Activated T-helper 1 cell treated with anti-CD3 and anti-CD28 coated beads, Interleukin-2, amount 50 U/mL, for 16 hours (primary cell): ENCODE measurements at places on chromosomes 2 and 18.

DNA sequence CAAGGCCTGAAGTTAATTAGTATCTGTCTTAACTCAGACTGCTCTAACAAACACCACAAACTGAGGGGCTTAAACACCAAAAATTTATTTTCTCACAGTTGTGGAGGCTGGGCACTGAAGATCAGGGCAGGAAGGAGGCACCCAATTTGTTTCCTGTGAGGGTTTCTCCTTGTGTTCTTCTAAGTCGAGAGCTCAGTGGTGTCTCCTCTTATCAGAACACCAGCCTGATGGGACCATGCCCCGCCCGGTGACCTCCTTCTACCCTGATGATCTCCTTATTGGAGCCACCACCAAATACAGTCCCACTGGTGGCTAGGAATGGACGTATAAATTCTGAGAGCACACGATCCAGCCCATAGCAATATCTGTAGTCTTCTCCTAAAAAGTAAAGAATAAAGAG lies 20.5 kb downstream of the TMEM18 start:
- no peak for DNase-seq

DNA sequence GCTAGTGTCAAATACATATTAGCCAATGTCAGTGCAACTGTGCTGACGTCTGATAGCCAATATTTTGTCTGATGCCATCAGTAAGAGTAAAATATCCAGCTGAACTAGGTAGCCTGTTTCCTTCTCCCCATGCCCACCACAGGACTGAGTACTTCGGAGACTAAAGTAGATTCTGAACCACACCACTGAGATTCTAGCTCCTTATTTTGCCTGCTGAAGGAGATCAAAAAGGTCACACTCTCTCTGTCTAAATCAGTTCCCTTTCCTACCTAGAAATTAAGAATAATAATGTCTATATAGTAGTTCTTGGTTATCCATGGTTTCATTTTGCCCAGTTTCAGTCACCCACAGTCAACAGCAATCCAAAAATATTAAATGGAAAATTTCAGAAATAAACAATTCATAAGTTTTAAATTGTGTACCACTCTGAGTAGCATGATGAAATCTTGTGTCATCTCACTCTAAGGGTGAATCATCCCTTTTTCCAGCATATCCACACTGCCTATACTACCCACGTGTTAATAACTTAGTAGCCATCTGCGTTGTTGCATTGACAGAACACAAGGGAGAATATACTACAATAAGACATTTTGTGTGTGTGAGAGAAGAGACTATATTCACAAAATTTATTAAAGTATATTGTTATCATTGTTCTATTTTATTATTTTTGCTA lies 1043.3 kb upstream of the PIK3C3 start:
- no peak for DNase-seq

DNA sequence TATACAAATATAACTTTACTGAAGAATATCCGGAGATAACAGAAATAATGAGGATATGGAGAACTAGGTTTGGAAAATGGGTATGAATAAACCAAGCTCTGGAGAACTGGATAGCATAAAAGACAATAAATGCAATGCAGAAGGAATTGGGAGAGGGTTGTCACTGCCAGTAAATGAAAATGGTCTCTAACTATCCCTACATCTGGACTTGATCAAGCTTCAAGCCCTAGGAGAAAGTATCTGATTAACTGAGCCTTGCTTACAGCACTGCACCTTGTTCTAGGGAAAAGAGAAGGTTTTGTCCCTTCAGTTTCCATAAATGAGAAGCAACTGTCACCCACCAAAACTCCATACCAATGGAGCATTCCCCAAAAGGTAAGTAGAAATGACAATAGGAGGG lies 514.6 kb upstream of the ZEB2 start:
- no peak for DNase-seq

- no peak for DNase-seq
Measured at GRCh38 chr2:138018866-138019688, 54.8 kb downstream of the HNMT start.

DNA sequence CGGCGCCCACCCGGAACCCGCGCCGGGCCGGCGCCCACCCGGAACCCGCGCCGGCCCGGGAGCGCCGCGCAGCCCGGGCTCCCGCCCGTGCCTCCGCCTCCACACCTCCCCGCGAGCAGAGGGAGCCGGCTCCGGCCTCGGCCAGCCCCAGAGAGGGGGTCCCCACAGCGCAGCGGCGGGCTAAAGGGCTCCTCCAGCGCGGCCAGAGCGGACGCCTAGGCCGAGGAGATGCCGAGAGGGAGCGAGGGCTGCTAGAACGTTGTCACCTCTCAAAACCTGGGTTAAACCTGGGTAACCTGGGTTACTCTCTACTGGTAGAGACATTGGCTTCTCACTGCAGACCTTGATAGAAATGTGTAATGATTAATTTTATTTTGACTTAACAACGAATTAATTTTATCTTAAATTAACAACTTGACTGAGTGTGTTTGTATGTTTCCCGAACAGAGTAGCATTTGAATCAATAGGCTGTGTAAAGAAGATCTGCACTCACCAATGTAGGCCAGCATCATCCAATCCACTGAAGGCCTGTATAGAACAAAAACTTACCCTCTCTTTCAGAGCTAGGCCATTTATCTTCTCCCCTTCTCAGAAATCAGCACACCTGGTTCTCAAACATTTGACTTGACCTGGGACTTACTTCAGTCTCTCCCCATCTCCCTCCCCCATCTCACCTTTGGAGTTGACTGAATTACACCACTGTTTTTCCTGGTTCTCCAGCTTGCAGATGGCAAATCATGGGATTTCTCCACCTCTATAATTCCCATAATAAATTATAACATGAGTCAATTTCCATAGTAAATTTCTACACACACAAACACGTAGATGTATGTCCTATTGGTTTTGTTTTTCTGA lies 242.7 kb downstream of the ASXL3 start:
- no peak for DNase-seq

DNA sequence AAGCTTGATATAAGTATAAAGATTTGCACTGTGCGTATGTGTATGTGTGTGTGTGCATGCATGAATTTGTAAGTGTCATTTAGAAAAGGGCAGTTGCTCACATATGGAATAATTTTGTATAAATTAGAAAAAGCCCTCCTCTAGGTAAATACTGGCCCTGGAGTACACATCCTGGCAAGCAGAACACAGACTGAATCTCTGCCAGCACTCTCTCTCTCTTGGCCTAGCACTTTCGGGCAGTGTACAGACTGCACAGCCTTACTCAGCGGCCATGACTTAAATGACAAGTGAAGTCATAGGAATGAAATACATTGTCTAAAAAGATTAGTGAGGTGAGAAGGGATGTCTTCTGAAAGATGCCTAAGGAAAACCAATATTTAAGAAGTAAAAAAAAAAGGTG lies 214.1 kb downstream of the RDH14 start:
- no peak for DNase-seq

GRCh38 chr2:112157472-112157871 lies 19.3 kb downstream of the FBLN7 start:
- DNase-seq, result no peak

DNA sequence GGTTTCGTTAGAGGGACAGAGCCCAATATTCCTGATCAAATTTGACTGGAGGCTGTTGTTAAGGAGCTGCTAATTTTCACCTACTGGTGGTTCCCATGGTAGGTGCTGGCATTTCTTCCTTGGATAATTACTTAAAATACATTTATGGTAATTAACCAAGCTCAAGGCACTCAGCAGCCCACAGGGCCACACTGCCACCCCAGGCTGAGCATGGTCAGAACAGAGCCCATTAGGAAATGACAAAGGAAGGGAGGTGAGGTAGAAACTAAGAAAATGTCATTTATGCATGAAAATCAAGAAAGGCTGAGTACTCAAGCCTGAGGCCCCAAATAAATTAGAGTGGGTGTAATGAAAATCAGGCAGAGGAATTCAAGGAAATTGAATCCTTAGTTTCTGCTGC lies 510.2 kb upstream of the GYPC start:
- no peak for DNase-seq

DNA sequence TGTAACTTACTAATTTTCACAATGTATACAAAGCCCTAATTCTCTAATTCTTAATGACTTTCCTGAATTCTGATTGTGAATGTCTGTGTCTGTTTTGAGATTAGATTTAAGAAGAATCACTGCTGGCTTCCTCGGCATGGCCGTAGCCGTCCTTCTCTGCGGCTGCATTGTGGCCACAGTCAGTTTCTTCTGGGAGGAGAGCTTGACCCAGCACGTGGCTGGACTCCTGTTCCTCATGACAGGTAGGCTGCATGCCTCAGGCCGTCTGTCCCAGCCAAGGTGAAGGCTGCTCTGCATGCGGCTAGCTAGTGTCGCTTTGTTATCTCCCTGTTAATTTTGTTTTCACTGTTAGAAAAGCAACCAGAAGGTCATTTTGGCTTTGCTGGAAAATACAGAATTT lies 41.2 kb downstream of the TMEM178A start:
- DNase-seq, result no peak

DNA sequence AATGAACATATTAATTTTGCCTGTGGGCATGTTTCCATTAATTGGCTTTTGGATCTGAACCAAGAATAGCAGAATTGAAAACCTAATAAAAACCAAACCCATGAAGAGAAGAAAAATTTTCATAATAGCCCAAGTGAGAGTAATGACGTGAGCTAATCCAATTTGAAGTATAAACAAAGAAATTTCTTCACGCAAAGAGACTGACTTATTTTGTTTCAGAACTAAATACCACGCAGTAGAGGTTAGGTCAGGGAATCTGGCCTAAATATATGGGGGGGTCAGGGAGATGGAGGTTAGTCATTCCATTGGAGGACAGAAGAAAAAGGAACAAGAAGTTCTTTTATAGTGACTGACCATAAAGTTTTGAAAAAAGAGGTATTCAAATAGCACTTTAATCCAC lies 94.1 kb upstream of the CYP1B1 start:
- no peak for DNase-seq

- no peak for DNase-seq
Measured at GRCh38 chr2:108884619-108885018, 98.0 kb downstream of the CCDC138 start.

- no peak for DNase-seq
Measured at GRCh38 chr2:105283532-105283931, 42.0 kb downstream of the GPR45 start.

DNA sequence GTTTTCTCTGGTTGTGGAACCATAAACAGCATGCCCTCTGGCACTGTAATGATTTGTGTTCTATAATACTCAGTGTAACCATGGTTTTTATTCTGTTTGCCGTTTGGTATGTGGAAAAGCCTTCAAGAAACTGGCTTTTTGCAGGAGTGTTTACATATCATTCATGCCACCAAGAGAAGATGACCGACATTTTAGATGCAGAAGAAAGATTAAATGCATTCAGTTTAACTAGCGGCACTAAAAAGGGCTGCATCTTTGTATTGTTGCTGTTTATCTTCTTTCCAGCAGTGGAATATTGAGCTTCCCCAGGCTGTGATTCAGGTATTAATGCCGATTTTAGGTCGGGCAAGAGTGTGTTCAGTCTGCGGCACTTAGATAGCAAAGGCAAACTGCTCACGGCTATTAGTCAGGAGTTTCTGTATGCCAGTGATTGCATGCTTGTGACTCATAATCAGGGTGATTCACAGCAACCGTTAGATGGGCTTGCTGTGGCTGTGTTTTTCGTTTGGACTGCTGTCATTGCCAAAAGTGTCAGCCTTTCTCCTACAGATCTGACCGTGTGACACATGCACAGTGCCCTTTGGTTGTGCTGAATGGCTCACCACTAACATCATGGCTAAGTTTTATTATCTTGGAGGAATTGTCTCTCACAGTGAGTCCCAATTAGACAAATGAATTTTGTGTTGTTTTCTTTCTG lies 479.7 kb downstream of the PARD3B start:
- DNase-seq, result no peak

GRCh38 chr2:105521176-105521575 lies 122.3 kb upstream of the FHL2 start:
- no peak for DNase-seq

DNA sequence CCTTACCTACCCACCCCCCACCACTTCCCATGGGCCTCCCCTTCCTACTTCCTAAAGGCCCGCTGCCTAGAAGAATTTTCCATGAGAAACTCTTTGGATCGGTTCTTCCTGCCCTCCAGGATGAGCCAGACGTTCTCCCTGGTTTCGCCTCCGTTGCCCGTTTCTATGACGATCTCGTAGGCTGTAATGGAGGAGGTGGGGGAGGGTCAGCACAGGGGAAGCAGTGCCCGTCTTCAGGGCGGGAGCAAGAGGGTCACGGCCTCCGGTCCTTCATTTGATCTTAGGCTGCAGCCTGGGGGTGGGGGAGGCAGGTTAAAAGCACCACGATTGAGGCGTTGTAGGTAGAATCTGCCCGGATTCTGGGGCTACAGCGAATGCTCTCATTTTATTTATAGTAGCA lies 172.0 kb downstream of the LOXHD1 start:
- no peak for DNase-seq

DNA sequence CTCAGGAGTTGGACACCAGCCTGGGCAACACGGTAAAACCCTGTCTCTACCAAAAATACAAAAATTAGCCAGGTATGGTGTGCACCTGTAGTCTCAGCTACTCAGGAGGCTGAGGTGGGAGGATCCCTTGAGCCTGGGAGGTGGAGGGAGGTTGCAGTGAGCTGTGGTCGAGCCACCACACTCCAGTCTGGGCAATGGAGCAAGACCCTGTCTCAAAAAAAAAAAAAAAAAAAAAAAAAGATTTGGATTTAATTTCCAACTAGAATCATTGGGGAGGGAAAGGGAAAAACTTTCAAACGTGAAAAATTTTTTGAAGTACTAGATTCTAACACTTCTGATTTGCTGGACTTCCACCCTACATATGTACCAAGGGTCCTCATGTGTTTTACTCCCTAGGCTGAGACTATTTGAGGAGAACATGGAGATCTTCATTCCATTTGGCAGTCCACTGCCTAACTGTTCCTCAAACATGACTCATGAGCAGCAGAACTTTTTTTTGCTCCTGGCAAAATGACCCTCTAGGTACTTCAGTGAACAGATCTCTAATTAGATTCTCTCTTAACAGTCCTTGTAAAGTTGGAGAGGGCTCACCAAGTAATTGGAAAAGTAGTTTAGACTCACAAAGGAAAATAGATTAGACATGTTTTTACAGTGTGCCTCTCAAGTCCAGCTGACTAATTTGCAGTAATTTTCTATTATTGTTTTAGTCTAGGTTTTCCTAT lies 267.6 kb downstream of the METTL4 start:
- no peak for DNase-seq

- no peak for DNase-seq
Measured at GRCh38 chr2:9844576-9844975, 1.3 kb downstream of the TAF1B start.

- no peak for DNase-seq
Measured at GRCh38 chr2:187943772-187944369, 347.8 kb upstream of the GULP1 start.

DNA sequence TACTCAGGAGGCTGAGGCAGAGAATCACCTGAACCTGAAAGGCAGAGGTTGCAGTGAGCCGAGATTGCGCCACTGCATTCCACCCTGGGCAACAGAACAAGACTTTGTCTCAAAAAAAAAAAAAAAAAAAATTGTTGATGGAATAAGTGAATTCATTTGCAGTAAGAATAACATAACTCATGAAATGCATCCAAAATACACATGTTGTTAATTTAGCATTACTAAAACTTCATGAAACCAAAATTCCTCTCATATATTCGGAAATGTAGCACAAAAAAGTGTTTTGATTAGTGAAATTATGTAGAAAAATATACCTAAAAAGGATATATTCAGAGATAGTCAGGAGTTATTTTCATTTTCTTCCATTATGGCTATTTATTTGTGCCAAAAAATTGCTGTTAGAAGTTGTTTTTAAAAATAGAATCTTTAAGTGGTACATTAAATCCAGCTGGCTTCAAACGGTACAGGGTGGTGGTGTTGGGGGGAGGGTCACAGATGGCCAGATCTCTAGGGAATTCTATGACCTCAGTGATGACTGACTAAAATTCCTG lies 78.2 kb upstream of the UGP2 start:
- no peak for DNase-seq

GRCh38 chr2:127479866-127480743 lies 46.2 kb downstream of the IWS1 start:
- no peak for DNase-seq
